Activated CD4-positive, alpha-beta T cell treated with anti-CD3 and anti-CD28 coated beads, Interleukin-2, amount 50 U/mL, for 1 hour (primary cell): ENCODE measurements at places on chromosomes 1 and 21.
A peak's percentile ranks its signal among the peaks of the same experiment; 100 is the strongest.

GRCh38 chr1:177705839-177706238 lies 264.0 kb downstream of the SEC16B start:
- no peak for DNase-seq

GRCh38 chr1:44534771-44535170 lies 129.7 kb downstream of the RNF220 start:
- no peak for DNase-seq

- DNase-seq, result no peak
Observed at GRCh38 chr1:117312453-117313138, 54.7 kb upstream of the MAN1A2 start.

DNA sequence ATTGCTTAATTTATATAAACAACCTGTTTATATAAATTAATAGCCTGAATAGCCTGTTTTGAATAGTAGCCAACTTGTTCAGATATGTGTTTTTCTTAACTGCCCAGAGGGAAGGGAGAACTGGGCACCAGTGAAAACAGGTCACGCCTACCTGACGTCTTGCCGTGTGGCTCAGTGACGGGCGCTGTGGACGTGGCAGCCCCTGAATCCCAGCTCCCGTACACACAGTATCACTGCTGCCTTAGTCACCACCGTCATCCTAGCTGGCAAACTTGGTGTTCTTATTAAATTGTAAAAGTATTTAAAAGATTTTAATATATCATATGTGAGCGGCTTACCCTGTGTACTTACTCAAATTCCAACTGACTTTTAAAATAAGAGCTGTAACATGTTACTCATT lies 35.4 kb upstream of the TRAPPC10 start:
- DNase-seq, result no peak

DNA sequence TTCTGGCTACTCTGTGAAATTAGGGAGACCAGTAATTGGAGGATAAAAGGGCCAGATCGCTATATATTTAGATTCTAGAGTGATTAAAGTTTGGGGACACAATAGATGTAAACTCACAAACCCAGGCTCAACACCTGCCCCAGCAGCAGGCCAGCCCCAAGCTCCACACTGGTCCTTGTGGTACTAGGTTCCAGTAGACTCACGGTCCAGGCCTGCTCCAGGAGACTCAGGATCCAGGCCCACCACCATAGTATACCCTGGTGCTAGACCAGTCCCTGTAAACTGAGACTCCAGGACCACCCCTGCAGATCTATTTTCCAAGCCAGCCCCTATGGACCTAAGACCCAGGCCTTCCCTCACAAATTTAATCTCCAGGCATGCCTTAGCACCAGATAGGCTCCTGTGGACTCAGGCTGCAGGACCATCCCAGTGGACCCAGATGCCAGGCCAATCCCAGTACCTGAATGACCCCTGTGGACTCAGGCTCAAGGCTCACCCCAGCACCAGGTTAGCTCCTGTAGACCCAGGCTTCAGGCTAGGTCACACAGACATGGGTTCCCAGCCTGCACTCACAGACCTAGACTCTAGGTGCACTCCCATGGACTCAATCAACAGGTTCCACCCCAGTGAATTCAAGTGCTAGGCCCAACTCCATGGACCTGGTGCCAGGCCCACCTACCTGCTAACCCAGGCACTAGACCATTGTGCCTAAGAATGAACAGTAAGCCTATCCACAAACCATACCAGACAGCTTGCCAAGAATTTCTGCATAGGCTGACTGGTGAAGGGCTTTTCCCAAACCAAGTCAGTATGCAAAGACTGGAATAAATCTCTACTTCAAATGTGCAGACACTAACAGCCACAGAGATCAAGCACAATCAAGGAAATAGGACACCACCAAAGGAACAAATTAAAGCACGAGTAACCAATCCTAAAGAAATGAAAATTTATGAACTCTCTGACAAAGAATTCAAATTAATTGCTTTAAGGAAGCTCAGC lies 13.8 kb upstream of the DENND1B start:
- no peak for DNase-seq

- DNase-seq, result peak; percentile 50
Observed at GRCh38 chr21:38244885-38245869, 11.6 kb upstream of the KCNJ15 start.
